ENCODE measurements at places on chromosomes 4 and X.

GRCh38 chrX:29506729-29507128 lies 708.6 kb upstream of the MAGEB2 start:
- no peak for DNase-seq

DNA sequence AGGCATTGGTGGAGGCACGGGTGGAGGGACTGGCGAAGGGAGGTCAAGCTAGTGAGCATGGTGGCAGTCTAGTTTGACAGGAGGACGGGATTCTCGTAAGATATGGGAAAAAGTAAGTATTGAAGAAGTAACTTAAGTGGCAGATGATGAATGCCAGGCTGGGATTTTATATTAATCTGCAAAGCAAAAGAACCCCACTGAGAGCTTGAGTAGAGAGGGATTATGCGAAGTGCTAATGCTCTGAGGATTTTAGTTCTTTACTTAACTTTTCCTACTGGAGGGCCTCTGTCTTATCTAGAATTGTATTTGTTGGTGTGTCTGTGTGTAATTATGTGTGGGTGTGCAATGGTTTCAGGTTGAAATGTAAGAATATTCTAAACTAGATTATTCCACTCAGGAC lies 327.9 kb downstream of the FAT4 start:
- DNase-seq = no peak

GRCh38 chrX:50609796-50610195 lies 139.2 kb upstream of the DGKK start:
- DNase-seq = no peak

DNA sequence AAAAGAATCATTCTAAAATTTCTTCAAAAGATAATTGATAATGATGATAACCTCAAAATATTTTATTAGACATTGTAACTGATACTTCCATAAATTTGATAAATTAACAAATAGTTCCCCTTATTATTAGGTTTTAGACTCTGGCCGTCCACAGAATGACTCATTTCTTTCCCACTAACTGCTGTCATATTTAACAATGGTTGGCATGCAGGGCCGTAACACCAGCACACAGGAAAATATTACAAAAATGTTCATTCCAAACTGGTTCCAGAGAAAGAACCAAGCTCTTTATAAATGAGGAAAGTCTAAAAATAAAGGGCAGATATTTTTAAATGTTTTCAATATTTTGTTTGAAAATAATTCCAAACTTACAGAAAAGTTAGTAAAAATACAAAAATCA lies 28.2 kb downstream of the WDFY3 start:
- no peak for DNase-seq

GRCh38 chrX:118153270-118153669 lies 36.7 kb upstream of the KLHL13 start:
- no peak for DNase-seq
